Activated CD4-positive, alpha-beta memory T cell treated with anti-CD3 and anti-CD28 coated beads, Interleukin-2, amount 10 ng/mL, durations not matched to agents 7 days and 5 days (primary cell): ENCODE measurements at places on chromosomes 13 and 19. TPM values are rescaled to one million over a fixed set of nuclear protein-coding genes. Genes with fewer than 3 reads are reported as not detected.
A peak's percentile ranks its signal among the peaks of the same experiment; 100 is the strongest.

GRCh38 chr19:1663852-1664251, 11.4 kb upstream of the TCF3 start:
- no peak for DNase-seq

GRCh38 chr19:46373491-46374359, 26.8 kb downstream of the PPP5C start:
- DNase-seq: no peak

GRCh38 chr13:33290421-33290965, 4.9 kb upstream of the STARD13 start:
- DNase-seq: no peak

DNA sequence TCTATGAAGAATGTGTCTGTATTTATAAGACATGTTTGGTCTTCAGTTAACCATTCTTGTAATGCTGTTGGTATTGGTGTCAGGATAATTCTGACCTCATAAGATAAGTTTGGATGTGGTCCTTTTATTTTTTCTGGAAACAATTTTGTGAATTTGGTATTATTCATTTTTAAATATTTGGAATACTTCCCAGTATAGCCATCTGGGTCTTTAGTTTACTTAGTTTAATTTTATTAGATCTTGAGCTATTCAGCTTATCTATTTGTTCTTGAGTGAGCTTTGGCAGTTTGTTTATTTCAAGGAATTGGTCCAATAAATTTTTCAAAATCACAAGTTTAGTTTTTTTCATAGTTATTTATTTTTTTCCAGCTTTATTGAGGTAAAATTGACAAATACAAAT, 335.4 kb upstream of the PCDH20 start:
- no peak for DNase-seq

DNA sequence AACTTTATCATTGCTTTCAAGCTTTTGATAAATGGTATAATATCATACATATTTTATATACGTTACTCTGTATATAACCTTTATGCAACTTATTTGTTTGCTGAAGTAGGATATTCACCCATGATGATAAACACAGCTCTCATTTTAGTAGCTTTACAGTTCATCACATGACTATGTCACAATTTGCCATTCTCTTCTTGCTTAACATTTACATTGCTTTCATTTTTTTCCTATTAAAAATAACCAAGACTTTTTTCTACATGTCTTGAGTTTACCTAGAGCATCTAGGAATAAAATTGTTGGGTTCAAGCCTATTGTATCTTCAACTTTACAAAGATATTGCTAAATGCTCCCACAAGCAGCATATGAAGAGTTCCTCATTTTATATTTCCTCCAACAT, 54.0 kb downstream of the KCNRG start:
- DNase-seq: no peak

- peak; percentile 18 for DNase-seq
Measured at GRCh38 chr19:13012690-13013608, 17.7 kb downstream of the NFIX start.

GRCh38 chr19:11361037-11361770, 6.0 kb downstream of the PLPPR2 start:
- no peak for DNase-seq

- peak; percentile 64 for DNase-seq
Measured at GRCh38 chr19:34145741-34146202, 26.5 kb upstream of the LSM14A start.

GRCh38 chr19:3621689-3622088, 4.9 kb downstream of the CACTIN start:
- DNase-seq: no peak

DNA sequence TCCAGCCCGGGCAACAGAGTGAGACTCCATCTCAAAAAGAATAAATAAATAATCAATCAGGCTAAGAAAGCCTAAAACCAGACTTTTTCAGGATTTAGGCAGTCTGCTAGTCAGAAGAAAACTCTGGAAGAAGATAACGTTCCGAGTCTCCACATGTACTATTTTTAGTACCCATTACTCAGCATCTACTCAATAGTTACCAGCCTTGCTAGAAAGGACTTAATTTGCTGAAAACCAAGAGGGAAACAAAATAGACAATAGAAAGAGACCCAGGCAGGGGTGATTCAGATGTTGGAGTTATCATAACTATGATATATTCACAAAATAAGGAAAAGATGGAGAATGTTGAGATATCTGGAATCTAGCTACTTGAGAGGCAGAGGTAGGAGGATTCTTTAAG, 3.6 kb upstream of the LIN7B start:
- no peak for DNase-seq

DNA sequence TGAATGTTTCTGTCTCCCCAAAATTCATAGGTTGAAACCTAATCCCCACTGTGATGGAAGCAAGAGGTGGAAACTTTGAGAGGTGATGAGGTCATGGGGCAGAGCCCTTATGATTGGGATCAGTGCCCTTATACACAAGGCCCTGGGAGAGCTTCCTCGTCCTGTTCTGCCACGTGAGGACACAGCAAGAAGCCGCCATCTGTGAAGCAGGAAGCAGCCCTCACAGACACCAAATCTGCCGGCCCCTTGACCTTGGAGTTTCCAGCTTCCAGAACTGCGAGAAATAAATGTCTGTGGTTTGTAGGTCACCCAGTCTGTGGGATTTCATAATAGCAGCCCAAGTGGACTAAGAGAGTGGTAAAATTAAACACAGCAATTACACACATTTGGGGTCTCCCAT, 737.4 kb downstream of the UQCRFS1 start:
- no peak for DNase-seq

GRCh38 chr13:46575818-46576221, 22.9 kb downstream of the LRCH1 start:
- no peak for DNase-seq

LAIR2 gene
- 2.4 TPM for total RNA-seq

OR7D2 gene
- total RNA-seq: 0.08 TPM

ZNF700 gene
- total RNA-seq: 20.4 TPM

ZNF534 gene
- not detected for total RNA-seq
